Omental fat pad (tissue), 4 donors: ENCODE measurements at places on chromosomes 12 and 14. TPM values are rescaled to one million over a fixed set of nuclear protein-coding genes. Genes with fewer than 3 reads are reported as not detected.

Gene CIROP
- total RNA-seq, result not detected

Gene SOAT2
- total RNA-seq, result not detected

Gene GLIPR1
- total RNA-seq, result 39.3 TPM

Gene LTBR
- total RNA-seq, result 136 TPM

Gene CFAP251
- total RNA-seq, result 15.3 TPM
